ENCODE measurements at places on chromosomes 5 and 9.
A peak's percentile ranks its signal among the peaks of the same experiment; 100 is the strongest.

GRCh38 chr5:177194268-177194667 lies 60.7 kb downstream of the NSD1 start:
- DNase-seq = peak; percentile 92

GRCh38 chr9:37408933-37409710 lies 13.4 kb upstream of the GRHPR start:
- DNase-seq = no peak

- peak; percentile 73 for DNase-seq
Observed at GRCh38 chr5:174724484-174725260, at the start of gene MSX2. TSS of gene MSX2 (plus strand) at chr5:174724582. CDS start at chr5:174724660, 78 bp downstream.

GRCh38 chr9:105333811-105334210 lies 89.4 kb downstream of the SLC44A1 start:
- no peak for DNase-seq

- DNase-seq = no peak
Observed at GRCh38 chr9:94472806-94473360, 82.0 kb upstream of the PCAT7 start.

GRCh38 chr9:2180154-2180553 lies 165.0 kb downstream of the SMARCA2 start:
- no peak for DNase-seq

GRCh38 chr5:119328753-119329602 lies 26.8 kb upstream of the TNFAIP8 start:
- DNase-seq = no peak

GRCh38 chr5:132772291-132773070 lies 4.6 kb downstream of the SEPTIN8 start:
- DNase-seq = no peak
